ENCODE measurements at places on chromosomes 7 and 10.

DNA sequence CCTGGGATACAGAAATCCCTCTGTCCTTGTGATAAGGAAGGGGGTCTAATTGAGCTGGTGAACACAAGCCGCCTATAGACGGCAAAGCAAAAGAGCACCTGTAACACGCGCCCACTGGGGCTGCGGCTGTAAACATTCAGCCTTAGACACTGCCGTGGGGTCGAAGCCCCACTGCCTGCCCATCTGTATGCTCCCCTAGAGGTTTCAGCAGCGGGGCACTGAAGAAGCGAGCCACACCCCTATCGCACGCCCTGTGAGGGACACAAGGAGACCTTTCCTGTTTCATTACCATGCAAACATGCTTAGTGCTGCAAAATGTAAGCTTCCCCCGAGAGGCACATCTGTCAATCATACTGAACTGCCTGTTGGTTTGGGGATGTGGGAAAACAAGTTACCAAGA is 82.1 kb downstream of the NRP1 start:
- DNase-seq, result no peak

- DNase-seq, result no peak
These were observed 143.6 kb downstream of the HBP1 start for GRCh38 chr7:107312418-107312817.

GRCh38 chr7:55363386-55364170 is 1.6 kb upstream of the LANCL2 start:
- no peak for DNase-seq

GRCh38 chr7:132511387-132511786 is 64.9 kb downstream of the PLXNA4 start:
- DNase-seq, result no peak

GRCh38 chr7:138613630-138614029 is 87.5 kb downstream of the SVOPL start:
- no peak for DNase-seq

- no peak for DNase-seq
These were observed 284.2 kb downstream of the SUGCT start for GRCh38 chr7:40418983-40419382.

DNA sequence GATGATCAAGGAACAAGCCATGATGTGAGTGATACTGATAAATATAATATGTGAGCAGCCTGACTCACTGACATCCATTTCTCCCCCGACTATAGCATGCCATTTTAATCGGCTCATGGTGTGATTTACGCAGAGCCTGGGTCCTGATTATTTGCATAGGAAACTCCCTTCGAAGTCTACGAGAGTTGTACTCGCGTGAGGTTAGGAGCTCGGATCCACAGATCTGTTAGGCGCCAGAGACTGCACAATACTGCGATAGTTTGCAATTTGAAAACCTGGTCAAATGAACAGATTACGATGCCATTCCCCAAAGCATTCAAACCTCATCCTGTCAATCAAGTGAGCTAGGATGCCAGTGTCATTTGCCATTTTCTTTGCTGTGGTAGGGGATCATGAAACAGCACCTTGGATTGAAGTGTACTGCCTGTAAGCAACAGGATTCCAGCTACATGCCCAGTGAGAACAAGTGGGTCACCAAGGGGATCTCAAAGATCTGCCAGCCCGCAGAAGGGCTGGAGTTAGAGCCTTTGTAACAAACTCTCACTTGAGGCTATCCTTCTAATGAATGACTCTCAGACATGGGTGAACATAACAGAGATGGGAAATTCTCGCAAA is 158.3 kb downstream of the FRMD4A start:
- DNase-seq, result no peak
